ENCODE measurements at places on chromosomes 3 and 15. TPM values are rescaled to one million over a fixed set of nuclear protein-coding genes. Genes with fewer than 3 reads are reported as not detected.

GRCh38 chr3:172717493-172718088 lies 6.7 kb upstream of the NCEH1 start:
- no peak for DNase-seq

DNA sequence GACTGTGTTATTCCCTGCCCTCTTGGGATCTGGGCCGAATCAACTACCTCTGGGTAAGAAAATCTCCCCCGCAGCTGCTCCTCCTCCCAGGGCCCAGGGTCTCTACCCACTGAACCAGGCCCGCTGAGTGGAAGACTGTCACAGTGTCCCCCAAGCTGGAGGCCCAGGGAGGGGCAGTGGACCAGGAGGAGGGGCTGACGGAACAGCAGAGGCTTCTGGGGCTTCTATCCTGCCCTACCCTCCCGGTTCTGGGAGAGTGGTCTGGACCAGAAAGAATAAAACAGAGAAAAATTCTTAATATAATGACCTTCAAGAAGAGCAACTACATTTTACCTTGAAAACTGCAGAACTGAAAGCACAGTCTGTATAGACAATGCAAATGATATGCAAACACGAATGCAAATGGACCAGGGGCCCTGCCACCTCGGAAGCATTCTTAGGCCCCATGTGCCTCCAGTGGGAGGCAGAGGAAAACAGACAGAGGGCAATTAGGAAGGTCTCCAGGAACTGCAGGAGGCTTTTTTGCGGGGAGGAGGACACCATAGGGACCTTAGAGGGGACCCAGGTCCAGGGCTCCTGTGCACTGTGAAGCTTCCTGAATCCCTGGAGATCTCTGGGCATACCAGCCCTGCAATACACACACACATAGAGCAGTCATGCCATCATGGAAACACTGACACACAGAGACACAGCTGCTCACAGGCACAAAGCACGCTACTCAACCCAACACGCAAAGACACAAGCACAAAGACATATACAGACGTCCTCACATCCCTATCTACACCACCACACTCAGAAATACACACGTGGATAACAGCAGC lies 12.3 kb downstream of the MEGF11 start:
- no peak for DNase-seq

DNA sequence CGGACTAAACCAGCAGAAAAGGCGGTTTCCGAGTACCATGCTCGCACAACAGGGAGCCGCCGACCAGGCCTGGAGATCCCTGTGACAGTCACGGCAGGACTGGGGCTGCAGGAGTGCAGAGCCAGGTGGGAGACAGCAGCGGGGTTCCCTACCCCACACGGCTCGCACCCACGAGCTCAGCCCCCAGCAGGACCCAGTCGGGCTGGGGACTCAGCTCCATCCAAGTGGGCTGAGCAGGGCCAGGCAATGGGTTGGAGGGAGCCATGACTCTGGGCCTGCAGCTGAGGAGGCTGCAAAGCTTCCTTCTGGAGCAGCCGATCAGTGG lies 15.8 kb downstream of the XXYLT1 start:
- no peak for DNase-seq

MESP2 gene
- total RNA-seq = 4.7 TPM

GAP43 gene
- 1.1 TPM for total RNA-seq

CPN2 gene
- total RNA-seq = not detected
